Immature natural killer cell (primary cell): ENCODE measurements at places on chromosomes 4 and X. TPM values are rescaled to one million over a fixed set of nuclear protein-coding genes. Genes with fewer than 3 reads are reported as not detected.

- H3K4me1 ChIP-seq, result no peaks in the 10 kb centered on the region
- no peak overlapping the region for H3K4me3 ChIP-seq
- no peak overlapping the region for H3K27ac ChIP-seq
- H3K27me3 ChIP-seq, result peaks cover 2% of the 10 kb centered on the region
- no peaks in the 10 kb centered on the region for H3K36me3 ChIP-seq
Observed at GRCh38 chr4:20443015-20443805, 191.5 kb downstream of the SLIT2 start.

DNA sequence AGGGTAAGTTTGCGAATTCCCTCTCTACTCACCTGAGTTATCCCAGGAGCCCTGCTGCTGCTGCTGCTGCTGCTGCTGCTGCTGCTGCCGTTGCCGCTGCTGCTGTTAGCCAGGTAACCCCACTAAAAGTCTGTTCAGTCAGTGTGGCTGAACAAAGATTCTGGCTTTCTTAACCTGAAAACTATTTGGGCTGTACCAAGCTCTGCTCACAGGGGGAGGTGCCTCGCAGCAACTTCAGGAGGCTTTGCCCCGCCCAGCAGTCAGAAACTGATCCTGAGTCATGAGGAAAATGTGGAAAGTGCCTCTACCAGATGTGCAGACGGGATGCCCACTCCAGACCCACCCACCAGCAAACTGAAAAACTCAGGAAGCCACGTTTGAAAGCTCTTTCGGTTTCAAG lies at the start of gene CAPN6:
Gene CAPN6, minus strand, starts transcription at position 145 of the 400 bp plus-strand sequence. CDS start 6,547 bp downstream, outside the sequence.
- no peaks in the 10 kb centered on the region for H3K36me3 ChIP-seq
- no peak within 1 kb of the TSS for H3K27ac ChIP-seq
- no peaks in the 10 kb centered on the region for H3K4me1 ChIP-seq
- H3K4me3 ChIP-seq, result no peak within 1 kb of the TSS
- DNase-seq, result no peak

- no peaks in the 10 kb centered on the region for H3K4me1 ChIP-seq
- no peak overlapping the region for H3K27ac ChIP-seq
- peaks cover 5% of the 10 kb centered on the region for H3K36me3 ChIP-seq
- H3K4me3 ChIP-seq, result no peak overlapping the region
- no peak for DNase-seq
Observed at GRCh38 chr4:138236037-138236436, 6.1 kb downstream of the SLC7A11 start.

GRCh38 chr4:151266497-151266896 lies 10.5 kb upstream of the PRSS48 start:
- DNase-seq, result no peak
- peaks cover 7% of the 10 kb centered on the region for H3K27me3 ChIP-seq
- H3K4me1 ChIP-seq, result no peaks in the 10 kb centered on the region

DNA sequence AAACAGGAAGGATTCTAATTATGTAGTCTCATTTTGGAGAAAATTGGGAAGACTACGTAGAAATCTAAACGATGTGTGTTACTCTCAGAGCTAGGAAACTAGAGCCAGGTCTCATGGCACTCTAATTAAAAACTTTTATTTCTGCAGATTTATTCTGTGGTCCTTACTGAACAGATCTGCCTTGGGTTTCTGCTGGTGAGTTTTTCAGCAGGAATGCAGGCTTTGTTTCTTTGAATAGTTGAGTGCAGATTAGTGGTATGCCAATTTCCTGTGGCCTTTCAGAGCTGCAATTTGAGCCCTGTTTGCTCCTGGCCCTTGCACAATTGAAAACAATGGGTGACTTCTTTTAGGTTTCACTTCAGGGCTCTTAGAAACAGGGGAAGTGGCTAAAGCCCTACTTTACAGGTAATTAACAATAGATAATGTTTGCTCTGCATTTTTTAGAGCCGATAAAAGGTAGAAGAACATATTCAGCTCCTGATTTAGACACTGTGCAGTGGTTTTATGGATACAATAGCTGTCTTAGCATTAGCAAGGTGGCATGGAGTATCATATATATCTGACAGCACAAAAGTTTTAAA lies 21.8 kb downstream of the SPRY1 start:
- peaks cover 17% of the 10 kb centered on the region for H3K4me1 ChIP-seq
- no peak for DNase-seq
- peaks cover 2% of the 10 kb centered on the region for H3K27me3 ChIP-seq
- no peak overlapping the region for H3K4me3 ChIP-seq
- no peaks in the 10 kb centered on the region for H3K36me3 ChIP-seq

DNA sequence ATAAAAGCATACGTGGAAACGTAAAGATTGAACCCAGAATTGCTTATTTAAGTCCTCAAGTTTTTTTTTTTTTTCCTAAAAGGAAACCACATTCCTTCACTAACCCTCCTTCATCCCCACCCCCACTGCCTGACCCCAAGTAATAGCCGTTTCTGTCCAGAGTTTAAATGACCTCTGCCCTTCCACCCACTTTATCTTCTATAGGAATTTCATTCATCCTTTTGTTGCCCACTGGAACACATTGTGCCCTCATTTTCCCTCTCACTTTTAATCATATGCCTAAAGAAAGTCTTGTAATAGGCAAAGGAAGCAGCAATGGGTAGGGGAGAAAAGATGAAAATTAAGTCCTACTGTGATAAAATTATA lies 62.7 kb downstream of the SH3RF1 start:
- no peak for DNase-seq
- H3K27me3 ChIP-seq, result no peaks in the 10 kb centered on the region
- H3K4me3 ChIP-seq, result no peak overlapping the region
- H3K4me1 ChIP-seq, result no peaks in the 10 kb centered on the region
- no peaks in the 10 kb centered on the region for H3K36me3 ChIP-seq
- no peak overlapping the region for H3K27ac ChIP-seq

DNA sequence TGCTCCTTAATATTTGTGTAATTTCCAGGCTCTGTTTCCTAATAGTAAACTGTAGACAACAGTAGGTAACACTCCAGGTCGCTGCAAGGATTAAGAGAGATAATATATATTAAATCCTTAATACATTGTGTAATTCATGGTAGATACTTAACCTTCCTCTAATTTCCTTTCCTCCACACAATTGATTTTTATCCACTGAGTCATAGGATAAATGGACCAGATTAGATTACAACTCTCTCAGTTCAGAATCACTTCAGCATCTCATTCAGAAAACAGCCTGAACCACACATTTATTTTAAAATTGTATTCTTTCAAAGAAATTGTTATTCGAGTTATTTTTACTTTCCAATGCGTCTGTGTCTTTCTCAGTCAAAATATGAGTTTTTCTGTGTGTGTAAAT lies 17.1 kb downstream of the GK2 start:
- no peak for DNase-seq
- no peaks in the 10 kb centered on the region for H3K36me3 ChIP-seq
- no peak overlapping the region for H3K27ac ChIP-seq
- H3K27me3 ChIP-seq, result peaks cover 1% of the 10 kb centered on the region

GRCh38 chrX:48776818-48777439 lies 9.5 kb upstream of the GATA1 start:
- peaks cover 3% of the 10 kb centered on the region for H3K27me3 ChIP-seq
- H3K36me3 ChIP-seq, result no peaks in the 10 kb centered on the region
- DNase-seq, result no peak
- H3K4me3 ChIP-seq, result no peak overlapping the region
- no peaks in the 10 kb centered on the region for H3K4me1 ChIP-seq
- no peak overlapping the region for H3K27ac ChIP-seq

DNA sequence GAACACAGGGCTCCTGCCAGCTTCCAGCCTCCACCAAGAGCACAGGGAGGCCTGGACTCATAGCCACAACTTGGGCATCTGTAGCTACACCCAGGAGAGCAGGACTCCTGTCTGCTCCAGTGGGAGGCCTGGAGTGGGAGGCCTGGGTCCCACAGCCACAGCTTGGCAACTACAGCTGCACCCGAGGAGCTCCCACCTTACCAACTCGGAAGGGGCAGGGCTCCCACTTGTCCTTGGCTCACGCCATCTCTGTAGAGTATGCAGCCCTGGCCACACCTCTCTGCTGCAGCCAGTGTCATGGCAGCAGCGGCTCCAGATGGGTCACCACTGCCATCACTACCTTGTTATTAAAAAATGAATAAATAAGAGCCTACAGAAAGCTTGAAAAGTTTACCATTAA lies 45.5 kb downstream of the ARAP2 start:
- H3K36me3 ChIP-seq, result peaks cover 30% of the 10 kb centered on the region
- peaks cover 72% of the 10 kb centered on the region for H3K4me1 ChIP-seq
- no peaks in the 10 kb centered on the region for H3K27me3 ChIP-seq
- H3K4me3 ChIP-seq, result no peak overlapping the region

DNA sequence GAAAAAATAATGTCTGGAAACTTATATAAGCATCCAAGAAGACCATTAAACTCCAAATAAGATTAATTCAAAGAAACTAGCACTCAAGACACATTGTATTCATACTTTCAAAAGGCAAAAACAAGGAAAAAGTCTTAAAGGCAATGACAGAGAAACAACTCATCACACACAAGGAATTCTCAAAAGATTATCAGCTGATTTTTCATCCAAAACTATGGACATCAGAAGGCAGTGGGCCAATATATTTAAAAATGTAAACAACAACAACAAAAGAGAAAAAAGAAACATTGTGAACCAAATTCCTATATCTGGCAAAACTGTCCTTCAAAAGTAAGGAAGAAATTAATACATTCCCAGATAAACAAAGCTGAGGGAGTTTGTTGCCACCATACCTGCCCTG lies 711.4 kb upstream of the GALNTL6 start:
- H3K4me1 ChIP-seq, result no peaks in the 10 kb centered on the region
- peaks cover 9% of the 10 kb centered on the region for H3K36me3 ChIP-seq
- no peak overlapping the region for H3K4me3 ChIP-seq
- H3K27me3 ChIP-seq, result no peaks in the 10 kb centered on the region
- no peak for DNase-seq
- no peak overlapping the region for H3K27ac ChIP-seq

DNA sequence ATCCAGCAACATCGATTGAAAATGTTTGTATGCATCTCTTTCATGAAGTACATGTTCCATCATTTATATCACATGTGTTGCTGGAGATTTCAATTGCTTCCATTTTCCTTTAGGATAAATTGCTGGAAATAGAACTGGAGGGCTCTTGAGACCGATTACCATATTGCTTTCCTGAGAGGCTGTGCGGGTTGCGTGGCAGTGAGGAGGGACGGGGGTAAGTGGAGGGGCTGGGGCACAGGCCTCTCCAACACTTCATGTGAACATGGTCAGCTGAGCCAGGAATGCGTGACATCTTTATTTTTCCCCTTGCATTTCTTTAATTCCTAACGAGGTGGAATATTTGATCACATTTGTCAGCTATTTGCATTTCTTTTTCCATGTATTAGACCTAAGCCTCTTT lies 144.6 kb downstream of the TBL1X start:
- peaks cover 4% of the 10 kb centered on the region for H3K4me1 ChIP-seq
- no peak overlapping the region for H3K4me3 ChIP-seq
- peaks cover 5% of the 10 kb centered on the region for H3K27me3 ChIP-seq
- no peak overlapping the region for H3K27ac ChIP-seq
- DNase-seq, result no peak

- H3K27me3 ChIP-seq, result no peaks in the 10 kb centered on the region
- peaks cover 18% of the 10 kb centered on the region for H3K36me3 ChIP-seq
- H3K27ac ChIP-seq, result no peak overlapping the region
- no peak for DNase-seq
Observed at GRCh38 chr4:148061795-148062194, 329.9 kb downstream of the ARHGAP10 start.

- H3K36me3 ChIP-seq, result no peaks in the 10 kb centered on the region
- no peaks in the 10 kb centered on the region for H3K27me3 ChIP-seq
- H3K4me3 ChIP-seq, result no peak overlapping the region
- H3K27ac ChIP-seq, result no peak overlapping the region
- no peak for DNase-seq
Observed at GRCh38 chr4:80308466-80308822, 27.1 kb upstream of the CFAP299 start.

Gene ERAS
- polyA plus RNA-seq, result not detected

Gene RRH
- not detected for polyA plus RNA-seq

Gene PCDH18
- polyA plus RNA-seq, result not detected

Gene HELT
- not detected for polyA plus RNA-seq

Gene ELF2
- polyA plus RNA-seq, result 35.9 TPM

Gene C1GALT1C1
- polyA plus RNA-seq, result 29.2 TPM
